Activated CD4-positive, alpha-beta memory T cell treated with anti-CD3 and anti-CD28 coated beads for 36 hours (primary cell): ENCODE measurements at places on chromosomes 11 and 22. TPM values are rescaled to one million over a fixed set of nuclear protein-coding genes. Genes with fewer than 3 reads are reported as not detected.

AKIP1 gene
- 37.9 TPM for total RNA-seq

APOC3 gene
- total RNA-seq = not detected

RBX1 gene
- 99.4 TPM for total RNA-seq

YAP1 gene
- 0.24 TPM for total RNA-seq

DCHS1 gene
- 0.90 TPM for total RNA-seq

AIFM3 gene
- total RNA-seq = not detected

TSPAN18 gene
- 5.8 TPM for total RNA-seq

IL10RA gene
- total RNA-seq = 117 TPM

CCDC73 gene
- not detected for total RNA-seq

MMP1 gene
- not detected for total RNA-seq

LMF2 gene
- 62.1 TPM for total RNA-seq

KCNQ1 gene
- 10.8 TPM for total RNA-seq

FADS3 gene
- 11.9 TPM for total RNA-seq

PKDREJ gene
- total RNA-seq = not detected

TPBGL gene
- total RNA-seq = 0.07 TPM

NNMT gene
- total RNA-seq = not detected
